ENCODE measurements at places on chromosomes 11 and 22.
A peak's percentile ranks its signal among the peaks of the same experiment; 100 is the strongest.

DNA sequence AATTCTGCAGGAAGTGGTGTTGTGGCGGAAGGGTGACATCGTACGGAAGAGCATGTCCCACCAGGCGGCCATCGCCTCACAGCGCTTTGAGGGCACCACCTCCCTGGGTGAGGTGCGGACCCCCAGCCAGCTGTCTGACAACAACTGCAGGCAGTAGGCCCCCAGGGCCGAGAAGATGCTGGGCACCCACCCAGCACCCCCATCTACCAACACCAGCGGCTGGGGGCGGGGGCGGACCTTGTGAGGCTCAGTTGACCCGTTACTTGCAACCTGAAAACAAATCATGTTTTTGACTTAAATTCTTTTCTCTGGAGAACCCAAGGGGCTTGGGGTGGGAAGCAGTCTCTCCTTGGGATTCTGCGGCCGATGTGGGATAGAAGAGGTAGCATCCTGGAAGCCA is 7.7 kb downstream of the THYN1 start:
- DNase-seq: no peak

DNA sequence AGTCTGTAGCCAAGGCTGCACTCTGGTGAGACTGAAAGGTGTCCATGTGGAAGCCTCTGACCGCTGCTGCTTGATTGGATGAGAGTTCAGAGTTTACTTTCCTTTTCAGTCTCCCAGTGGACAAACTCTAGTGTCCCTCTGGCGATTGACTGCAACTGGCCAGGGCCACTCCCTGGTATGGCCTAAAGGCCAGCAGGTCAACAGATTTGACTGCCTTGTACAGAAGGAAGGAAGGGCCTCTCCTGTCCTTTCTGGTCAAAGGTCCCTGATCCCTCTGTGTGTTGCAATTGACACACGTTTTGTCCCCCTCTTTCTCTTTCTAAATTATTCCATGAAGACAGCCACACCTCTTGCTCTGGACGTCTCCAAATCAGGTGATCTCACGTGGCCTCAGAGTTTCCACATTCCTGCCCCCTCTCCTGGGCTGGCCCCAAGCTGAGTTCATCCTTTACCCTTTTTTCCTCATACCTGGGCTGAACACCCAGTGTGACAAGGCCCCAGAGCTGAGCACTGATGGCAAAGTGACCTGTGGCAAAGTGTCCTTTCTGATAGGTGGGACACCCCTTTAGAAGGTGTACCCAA is 18.7 kb upstream of the FBLN1 start:
- DNase-seq: no peak

DNA sequence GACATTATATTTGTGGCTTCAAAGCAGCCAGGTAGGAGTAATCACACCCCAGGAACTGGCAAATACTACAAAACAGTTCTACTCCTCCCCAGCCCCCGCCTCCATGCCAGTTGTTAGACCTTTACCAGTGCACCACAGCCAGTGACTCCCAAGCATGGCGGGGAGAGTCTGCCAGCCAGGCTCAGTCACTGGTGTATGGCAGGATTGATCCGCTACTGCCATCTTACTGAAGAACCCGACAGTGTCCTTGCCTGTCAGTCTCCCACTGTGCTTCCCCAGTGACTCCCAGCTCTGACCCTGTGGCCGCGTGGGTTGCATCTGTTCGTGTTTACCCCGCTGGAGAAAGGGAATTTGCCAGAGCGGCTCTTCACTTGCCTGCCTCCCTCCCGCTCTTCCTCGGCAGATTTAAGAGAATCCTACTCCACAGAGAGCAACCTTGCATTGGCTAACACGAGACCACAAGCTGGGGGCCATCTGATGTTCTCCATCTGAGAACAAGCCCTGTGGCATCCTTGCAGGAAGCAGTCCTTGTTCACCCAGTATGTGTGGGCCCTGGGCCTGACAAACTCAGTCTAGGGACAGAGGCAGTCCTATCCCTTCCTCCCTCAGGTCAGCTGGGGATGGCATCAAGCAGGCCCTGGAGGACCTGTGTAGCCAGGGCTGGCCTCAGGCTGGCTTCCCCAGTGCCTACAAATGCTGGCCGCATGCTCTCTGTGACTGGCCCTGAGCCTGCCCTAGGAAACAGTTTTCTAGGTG is 33.1 kb downstream of the GNAZ start:
- DNase-seq: no peak

DNA sequence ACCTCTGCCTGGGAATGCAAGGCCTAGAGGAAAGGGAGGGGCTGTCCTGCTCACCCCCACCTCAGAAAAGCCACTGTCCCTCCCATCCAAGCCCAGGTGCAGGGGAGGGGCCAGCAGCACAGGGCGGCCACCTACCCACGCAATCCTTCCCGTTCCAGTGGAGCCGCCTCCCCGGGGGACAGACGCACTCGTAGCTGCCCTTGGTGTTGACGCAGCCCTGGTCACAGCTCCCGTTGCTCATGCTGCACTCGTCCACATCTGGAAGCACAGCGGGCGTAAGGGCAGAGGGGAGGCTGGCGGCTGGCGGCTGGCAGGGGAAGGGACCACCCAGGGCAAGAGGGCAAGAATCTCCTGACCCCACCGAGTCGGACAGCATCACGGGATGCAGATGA is 40.3 kb upstream of the TTLL12 start:
- DNase-seq: no peak

DNA sequence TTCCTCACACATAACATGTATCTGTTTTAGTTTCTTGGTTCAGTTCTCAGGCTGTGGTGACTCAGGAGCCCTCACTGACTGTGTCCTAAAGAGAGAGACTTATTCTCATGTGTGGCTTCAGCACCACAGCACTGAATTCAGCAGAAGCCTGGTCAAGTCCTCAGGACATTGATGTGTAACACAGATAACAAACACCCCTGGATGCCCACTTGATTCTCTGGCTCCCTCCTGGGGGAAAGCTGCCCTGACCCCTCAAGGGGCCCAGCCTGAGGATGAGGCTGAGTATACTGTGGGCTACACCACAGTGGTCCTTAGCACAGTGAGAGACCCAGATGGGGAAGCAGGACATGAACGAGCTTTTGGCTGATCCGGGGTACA is 87.2 kb upstream of the VPREB1 start:
- DNase-seq: no peak

DNA sequence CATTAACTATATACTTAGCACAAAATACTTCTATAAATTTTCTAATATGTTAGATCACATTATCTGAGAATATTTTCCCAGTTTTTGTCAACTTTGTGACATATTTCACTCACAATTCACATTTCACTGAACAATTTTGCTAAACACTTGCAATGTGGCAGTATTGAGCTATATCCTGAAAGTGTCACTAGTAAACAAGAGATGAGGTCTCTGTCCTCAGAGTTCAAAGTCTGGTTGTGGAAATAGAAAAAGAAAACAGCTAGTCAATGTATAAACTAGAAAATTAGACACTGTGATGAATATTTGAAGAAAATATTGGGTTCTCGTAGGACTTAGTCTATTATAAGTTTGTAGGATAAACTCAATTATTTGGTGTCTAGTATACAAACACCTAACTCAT is 87.4 kb upstream of the CHORDC1 start:
- no peak for DNase-seq

DNA sequence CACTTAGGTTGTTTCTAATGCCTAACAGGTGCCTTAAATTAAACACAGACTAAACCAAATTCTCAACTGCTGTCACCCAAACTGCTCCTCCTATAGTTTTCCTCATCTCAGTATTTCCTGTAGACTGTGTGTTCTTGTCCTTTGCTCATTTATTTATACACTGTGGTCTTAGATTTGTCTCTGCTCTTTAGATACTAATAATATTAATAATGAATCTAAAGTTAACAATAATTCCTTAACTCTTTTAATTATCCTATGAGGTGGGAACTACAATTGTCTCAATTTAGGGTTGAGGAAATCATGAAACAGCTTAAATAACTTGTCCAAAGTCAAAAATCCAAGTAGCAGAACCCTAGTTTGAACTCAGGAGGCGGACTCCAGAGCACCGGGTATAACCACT is 43.9 kb upstream of the YPEL1 start:
- no peak for DNase-seq

- DNase-seq: peak; percentile 89
Observed at GRCh38 chr11:74311352-74311926, at the start of gene P4HA3. Gene P4HA3 (minus strand): TSS chr11:74311640. CDS start chr11:74311611, 29 bp downstream.

DNA sequence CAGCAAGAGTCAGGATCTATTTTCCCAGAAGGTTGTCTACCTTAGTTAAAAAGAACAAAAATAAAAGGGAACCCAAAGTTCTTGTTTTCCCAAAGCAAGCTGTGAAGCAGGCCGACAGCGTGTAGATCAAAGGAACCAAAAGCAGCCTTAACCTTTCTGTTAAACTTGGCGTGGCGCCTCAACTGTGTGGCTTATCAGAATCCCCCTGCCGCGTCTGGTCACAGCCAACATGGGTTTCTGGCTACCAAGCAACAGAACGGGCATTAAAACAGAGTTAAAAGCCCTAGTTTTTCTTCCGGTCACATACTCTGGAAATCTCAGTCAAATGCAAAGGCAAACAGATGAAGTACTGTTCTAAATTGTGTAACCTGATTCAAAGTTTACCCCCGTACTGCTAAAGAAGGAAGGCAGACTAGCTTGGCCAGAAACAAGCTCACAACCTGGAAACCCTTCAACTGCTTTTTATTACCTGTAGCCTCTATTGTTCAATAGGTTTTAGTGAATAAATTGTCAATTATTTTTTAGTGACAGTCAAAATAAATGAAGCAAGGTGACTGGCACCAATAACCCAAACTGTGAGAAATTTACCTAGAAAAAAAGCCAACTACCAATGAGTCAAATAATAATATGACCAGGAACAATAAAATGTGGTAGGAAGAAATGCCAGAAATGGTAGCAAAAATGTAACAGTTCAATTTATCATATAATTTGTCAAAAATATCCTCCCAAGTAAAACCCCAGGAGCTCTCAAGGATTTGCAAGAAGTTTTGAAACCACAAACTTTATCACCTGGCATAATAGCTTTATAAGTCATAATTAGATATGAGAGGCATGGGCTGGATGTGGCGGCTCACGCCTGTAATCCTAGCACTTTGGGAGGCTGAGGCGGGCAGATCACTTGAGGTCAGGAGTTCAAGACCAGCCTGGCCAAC is 21.4 kb downstream of the CHKA start:
- DNase-seq: no peak

DNA sequence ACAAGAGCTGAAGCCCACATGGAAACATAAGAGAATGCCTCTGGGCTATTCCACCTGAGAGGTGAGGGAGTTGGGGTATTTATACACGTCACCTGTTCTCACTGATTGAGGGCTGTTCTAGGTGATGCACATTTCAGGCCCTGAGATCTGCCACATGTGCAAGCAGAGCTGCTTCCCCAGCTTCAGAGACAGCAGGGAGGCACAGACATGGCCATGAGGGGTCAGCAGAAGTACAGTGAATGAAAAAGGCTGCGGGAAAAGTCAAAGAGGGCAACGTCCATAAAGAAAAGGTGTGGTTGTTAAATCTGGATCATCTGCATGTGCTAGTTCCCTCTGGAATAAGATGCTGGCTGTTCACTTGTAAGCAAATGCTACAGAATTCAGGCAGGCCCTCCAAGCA is 75.4 kb downstream of the GAB4 start:
- DNase-seq: no peak

- no peak for DNase-seq
Observed at GRCh38 chr11:22343032-22343324, 4.8 kb downstream of the SLC17A6 start.

- no peak for DNase-seq
Observed at GRCh38 chr11:57566905-57567514, 462 bp downstream of the UBE2L6 start.

- peak; percentile 16 for DNase-seq
Observed at GRCh38 chr11:44120169-44120568, 24.7 kb downstream of the EXT2 start.
